ENCODE measurements at places on chromosomes 5 and 9.

GRCh38 chr5:56094579-56095361, 100.0 kb upstream of the IL6ST start:
- DNase-seq: no peak

DNA sequence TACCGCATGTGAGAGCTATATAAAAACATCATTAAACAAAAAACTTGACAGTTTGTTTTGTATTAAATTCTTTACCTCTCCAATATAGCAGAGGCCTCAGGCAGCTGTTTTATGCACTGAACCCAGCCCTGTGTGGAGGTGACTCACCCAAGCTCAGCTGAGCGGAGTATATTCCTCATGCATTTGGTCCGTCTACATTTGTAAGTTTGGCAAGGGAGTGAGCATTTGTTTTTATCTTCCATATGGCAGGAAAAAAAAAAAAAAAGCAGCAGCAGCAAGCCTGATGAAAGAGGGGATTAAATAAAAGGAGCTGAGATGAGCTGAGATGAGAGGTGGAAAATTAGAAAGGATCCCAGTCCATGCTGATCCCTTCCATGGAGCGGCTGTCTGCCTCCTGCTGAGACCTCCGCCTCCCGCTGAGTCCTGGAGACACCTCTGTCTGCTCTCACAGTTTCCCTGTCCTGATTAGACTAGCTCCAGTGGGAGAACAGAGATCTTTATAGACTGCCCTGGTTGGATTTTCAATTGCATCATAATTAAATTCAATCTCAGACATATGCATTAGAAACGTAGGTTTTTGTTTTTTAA, 112.0 kb upstream of the CTNND2 start:
- peak; percentile 99 for DNase-seq

DNA sequence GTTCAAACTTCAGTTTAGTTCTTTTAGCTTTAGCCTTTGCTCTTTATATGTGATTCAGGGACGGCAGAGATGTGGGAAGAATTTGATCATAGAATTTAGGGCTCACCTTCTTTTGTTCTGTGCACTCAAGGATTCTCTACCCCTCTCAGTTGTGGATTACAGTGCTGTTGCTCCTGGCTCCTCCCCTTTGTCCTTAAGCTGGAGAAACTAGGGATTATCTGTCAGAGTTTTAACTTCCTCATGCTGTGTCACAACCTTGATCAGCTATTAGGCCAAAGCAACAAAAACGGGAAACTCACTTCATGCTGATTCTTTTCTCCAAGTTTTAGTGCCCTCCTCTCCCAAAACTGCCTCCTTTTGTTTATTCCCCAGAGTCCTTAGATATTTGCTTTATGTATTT, 13.0 kb upstream of the PCDHAC2 start:
- no peak for DNase-seq

DNA sequence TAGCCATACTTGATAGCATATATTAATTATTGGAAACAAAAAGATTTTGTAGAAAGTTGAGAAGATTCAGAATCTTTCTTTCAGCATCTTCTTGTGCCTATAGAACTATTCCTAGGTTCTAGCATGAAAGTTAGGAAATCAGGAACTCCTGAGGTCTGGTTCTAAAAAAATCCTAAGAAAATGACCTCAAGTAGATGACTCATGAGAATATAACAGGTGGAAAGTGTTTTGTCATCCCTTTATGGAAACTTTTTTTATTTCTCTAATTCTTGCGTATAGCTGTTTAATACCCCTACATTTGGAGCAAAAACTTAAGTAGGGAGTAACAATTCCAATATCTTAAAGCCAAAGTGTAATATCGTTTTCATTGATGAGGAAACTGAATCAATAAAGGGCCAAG, 574.1 kb downstream of the NR2F1-AS1 start:
- no peak for DNase-seq

DNA sequence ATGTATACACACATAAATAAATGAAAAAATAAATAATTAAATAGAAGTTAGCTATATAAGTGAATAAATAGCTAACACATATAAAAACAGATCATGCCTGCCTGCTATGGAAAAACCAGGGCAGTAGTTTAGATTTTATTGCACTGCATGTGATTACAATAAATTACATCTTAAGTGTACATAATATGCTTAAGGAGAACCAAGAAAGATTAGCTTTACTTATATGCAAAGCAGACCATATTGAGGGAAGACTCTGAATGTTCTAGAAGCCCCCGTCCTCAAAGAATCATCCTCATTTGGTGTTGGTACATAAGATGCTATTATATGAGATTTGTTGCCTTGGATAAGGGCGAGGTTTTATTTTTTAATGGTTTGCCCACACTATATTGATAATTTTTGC, 5.9 kb upstream of the CTXN3 start:
- DNase-seq: no peak

GRCh38 chr5:62684310-62684709, 105.7 kb downstream of the LRRC70 start:
- DNase-seq: no peak

DNA sequence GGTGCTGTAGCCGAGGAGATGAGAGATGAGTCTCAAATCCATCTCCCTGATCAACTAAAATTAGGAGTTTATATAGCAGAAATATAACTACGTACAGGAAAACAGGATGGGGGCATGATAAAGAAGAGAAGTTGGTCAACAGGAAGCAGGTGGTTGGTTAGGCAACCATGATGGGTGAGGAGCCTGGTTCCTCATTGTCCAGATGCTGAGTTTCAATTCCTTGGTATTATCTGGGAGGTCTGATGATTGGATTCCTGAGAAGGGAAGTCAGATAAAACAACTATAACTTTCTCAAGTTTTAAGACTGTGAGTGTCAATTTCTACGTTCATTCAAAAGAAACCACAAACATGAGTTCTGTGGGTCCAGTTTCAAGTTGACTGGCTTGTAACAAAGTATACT, 323.9 kb downstream of the MTRR start:
- DNase-seq: no peak

- DNase-seq: no peak
Measured at GRCh38 chr9:109451311-109452025, 46.6 kb downstream of the PTPN3 start.

- no peak for DNase-seq
Measured at GRCh38 chr5:72408603-72409002, 88.4 kb downstream of the PTCD2 start.

DNA sequence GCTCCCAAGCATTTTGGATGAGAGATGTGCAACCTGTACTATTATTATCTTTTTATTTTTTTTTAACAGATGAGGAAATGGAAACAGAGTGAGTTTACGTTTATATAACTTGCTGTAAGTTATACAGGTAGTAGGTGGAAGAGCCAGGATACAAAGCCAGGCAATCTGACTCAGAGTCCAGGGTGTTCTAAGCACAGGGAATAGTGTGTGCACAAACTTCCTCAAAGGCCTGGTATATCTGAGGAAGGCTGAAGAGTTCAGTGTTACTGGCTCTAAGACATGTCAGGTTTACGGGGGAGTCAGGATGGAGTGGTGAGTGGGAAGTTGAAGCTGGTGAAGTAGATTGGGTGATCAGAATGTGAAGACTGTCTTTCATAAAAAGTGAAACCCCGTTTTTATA, 353.6 kb downstream of the KDM4C start:
- DNase-seq: no peak

GRCh38 chr5:160174780-160175437, 54.4 kb upstream of the FABP6 start:
- no peak for DNase-seq

DNA sequence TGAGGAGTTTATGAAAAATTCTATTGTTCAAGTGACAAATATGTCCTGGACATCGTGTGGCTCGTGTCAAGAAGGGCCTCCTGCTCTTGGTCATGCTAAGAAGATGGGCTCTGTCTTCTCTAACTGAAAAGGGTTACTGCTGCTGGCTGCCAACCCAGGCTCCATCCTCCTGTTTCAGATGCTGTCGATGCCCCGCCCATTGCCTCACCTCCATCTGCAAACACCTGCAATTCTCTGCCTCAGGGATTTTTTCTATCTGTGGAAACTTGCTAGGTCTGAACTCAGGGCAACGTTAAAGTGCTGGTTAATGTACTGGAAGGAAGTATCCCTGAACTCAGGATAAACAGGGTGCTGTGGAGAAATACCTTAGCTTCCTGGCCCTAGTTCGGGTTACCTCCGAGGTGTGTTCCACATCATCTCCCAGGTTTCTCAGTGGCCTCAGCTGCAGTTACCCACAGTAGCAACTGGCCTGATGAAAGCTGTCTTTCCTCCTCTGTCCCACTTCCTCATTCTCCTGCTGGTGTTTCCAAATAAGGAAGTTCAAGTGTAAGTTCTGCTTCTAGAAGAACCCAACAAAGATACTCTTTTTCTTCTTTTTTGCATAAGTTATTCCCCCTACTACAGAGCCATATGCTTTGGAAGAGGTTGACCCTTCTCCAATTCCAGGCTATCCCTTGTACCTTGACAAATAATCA, 151.7 kb upstream of the SMIM23 start:
- DNase-seq: no peak

GRCh38 chr5:68919988-68920490, 173.8 kb upstream of the SLC30A5 start:
- DNase-seq: no peak

- DNase-seq: no peak
Measured at GRCh38 chr5:143701493-143701892, 110.5 kb upstream of the HMHB1 start.

DNA sequence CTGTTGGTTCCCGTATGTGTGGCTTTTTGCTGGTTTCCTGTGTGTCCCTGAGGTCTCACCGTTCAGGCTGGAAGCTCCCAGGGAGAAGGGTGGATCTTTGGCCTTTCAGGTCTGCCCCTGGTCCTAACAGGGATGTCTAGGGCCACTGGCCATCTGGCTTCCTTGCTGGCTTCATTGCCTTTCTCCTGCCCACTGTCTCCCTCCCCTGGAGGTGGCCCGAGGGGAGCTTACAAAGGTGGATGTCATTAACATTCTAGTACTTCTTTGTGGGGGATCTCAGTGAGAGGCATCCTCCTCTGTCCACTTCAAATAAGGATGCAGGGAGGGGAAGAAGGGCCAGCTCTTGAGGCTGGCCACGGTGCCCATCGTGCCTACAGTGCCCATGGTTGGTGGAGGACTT, 35.2 kb downstream of the HMCN2 start:
- no peak for DNase-seq

- DNase-seq: no peak
Measured at GRCh38 chr5:31148959-31149475, 44.5 kb upstream of the CDH6 start.

GRCh38 chr9:123438821-123439220, 82.8 kb downstream of the CRB2 start:
- no peak for DNase-seq

- no peak for DNase-seq
Measured at GRCh38 chr5:78653031-78653430, 4.5 kb upstream of the LHFPL2 start.

DNA sequence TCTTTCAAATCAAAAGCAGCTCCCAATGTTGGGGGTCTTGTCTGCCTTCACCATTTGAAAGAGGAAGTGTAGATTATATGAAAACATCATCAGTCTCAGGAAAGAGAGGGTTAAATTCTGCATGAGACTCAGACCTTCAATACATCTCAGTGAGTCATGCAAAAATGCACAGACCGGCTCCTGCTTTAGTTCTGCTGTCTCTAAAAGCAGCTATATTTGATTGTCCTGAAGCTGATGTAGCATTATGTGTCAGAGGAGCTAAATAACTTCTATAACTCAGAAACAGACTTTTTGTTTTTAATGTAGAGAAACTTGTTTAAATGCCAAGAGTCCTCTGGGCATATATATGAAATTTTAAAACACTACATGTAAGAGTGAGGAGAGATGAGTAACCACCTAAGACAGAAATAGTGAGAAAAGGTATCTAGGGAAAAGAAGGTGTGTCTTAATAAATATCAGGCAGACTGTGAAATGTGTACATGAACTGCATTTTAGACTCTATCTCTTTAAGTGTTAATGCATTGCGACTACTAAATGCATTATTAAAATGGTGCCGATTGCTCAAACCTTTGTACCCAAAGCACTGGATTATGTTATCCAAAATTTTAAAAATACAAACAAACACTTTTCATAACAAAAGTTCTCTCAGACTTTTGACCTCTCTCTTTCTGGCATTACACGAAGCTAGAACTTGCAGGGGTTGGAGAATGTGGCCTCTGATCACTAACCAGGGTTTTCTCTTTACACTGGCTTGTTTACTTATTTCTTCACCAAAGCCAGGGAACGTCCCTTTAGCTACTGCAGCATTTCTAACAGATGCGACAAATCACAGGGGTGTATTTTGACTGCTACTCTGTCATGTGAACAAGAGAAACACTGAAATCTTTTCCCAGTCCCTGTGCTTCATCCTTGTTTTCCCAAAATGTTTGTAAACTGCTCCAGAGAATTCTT, 302.3 kb downstream of the ARL15 start:
- DNase-seq: no peak

DNA sequence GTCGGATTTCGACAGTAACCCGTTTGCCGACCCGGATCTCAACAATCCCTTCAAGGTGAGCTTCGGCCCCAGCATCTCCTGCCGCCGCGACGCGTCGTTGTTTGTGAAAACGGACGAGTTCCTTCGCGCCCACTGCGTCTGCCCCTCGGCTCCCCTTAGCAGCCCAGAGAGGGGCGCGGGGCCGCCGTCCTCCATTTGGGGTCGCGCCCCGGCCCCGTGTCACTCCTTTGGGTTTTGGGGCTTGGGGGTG, 182 bp downstream of the SCAMP1 start:
- no peak for DNase-seq

GRCh38 chr5:67731886-67732285, 483.7 kb upstream of the PIK3R1 start:
- no peak for DNase-seq

DNA sequence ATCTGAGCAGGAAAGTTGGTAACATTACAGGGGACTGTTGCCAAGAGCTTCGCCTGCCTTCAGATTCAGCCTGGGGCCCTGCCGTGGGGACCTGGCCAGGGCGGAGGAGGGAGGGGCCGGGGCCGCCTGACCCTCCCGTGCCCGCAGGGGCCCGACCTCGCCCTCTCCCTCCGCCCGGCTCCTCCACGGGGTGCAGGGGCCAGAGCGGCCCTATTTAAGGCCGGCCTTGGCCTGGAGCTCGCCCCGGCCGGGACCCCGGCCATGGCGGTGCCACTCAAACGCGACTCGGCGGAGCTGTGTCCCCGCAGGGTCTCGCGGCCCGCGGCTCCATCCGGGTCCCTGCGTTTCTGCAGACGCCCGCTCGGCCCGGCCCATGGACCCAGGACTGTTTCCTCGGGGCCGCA, 757 bp downstream of the TMEM250 start:
- DNase-seq: no peak

- DNase-seq: no peak
Measured at GRCh38 chr5:176817841-176818377, 7.5 kb downstream of the UNC5A start.

GRCh38 chr5:158725297-158725851, 374.3 kb downstream of the EBF1 start:
- DNase-seq: peak; percentile 99

DNA sequence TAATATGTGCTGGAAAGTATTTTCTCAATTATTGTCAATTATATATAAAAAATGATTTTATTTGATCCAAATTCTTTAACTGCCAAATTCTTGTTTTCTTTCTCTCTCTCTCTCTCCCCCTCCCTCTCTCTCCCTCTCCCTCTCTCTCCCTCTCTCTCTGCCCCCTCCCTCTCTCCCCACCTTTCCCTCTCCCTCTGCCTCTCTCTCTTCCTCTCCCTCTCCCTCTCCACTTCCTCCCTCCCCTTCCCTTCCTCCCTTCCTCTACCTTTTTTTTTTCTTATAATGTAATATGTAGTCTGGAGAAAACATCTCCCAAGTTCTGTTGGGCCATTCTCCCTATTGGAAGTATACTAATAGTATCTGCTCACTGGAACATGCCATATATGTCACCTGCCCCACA, 6.4 kb upstream of the RFX3 start:
- DNase-seq: no peak

Measured in NCI-H524 treated with DMSO at 0.1 percent for 48 hours (cell line).